ENCODE measurements at places on chromosomes 6 and 20.

DNA sequence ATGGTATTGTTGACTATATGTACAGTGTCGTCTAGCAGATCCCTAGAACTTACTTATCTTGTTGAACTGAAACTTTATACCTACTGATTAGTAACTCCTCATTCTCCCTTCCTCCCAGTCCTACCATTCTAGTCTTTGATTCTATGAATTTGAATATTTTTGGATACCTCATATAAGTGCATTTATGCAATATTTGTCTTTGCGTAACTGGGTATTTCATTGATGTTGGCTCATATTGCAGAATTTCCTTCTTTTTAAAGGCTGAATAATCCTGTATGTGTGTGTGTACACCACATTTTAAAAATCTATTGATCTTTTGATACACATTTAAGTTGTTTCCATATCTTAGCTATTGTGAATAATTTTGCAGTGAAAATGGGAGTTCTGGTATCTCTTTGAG, 119.9 kb downstream of the SOX4 start:
- no peak overlapping the region for H3K27ac ChIP-seq
- no peak for DNase-seq
- H3K4me3 ChIP-seq, result no peak overlapping the region
- H3K27me3 ChIP-seq, result no peaks in the 10 kb centered on the region
- peaks cover 21% of the 10 kb centered on the region for H3K4me1 ChIP-seq

DNA sequence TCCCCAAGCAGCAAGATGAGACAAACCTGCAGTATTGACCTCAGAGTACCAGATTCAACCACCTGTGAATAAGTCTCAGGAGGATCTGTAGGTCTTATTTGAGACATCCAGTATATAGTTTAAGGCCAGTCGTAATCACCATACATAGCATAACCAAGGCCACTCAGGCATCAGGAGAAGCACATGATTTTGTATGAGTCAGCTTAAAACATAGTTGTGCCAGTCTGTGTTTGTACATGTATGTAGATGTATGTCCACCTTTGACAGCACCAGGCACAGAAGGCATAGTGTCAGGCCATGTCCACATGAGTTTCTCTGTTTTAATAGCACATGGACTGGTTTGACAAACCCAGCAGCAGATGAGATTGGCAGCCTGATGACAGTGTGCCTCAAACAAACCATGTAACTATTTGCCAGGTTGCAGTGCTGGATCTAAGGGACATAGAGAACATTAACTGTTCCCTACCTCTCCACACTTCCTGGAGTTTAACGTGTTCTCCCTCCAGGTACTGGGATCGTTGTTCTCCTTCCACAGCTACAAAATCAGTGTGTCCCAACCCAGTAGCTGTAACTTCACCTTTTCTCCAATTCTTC, 8.6 kb upstream of the ASIP start:
- H3K36me3 ChIP-seq, result no peaks in the 10 kb centered on the region
- no peak overlapping the region for H3K4me3 ChIP-seq
- no peaks in the 10 kb centered on the region for H3K27me3 ChIP-seq
- DNase-seq, result no peak

GRCh38 chr6:144955859-144956258, 670.7 kb downstream of the UTRN start:
- H3K27me3 ChIP-seq, result no peaks in the 10 kb centered on the region
- no peaks in the 10 kb centered on the region for H3K36me3 ChIP-seq
- H3K4me3 ChIP-seq, result no peak overlapping the region

- no peaks in the 10 kb centered on the region for H3K27me3 ChIP-seq
- DNase-seq, result no peak
- no peak overlapping the region for H3K27ac ChIP-seq
- no peak overlapping the region for H3K4me3 ChIP-seq
Observed at GRCh38 chr6:62523630-62524029, 237.6 kb upstream of the KHDRBS2 start.

GRCh38 chr6:17684134-17684533, 22.6 kb downstream of the NUP153 start:
- DNase-seq, result no peak
- H3K4me1 ChIP-seq, result peaks cover 4% of the 10 kb centered on the region
- peaks cover 64% of the 10 kb centered on the region for H3K36me3 ChIP-seq
- no peaks in the 10 kb centered on the region for H3K27me3 ChIP-seq
- H3K27ac ChIP-seq, result no peak overlapping the region
- peak overlapping the region; percentile 38 for H3K4me3 ChIP-seq

- H3K27ac ChIP-seq, result no peak overlapping the region
- no peak overlapping the region for H3K4me3 ChIP-seq
- H3K27me3 ChIP-seq, result no peaks in the 10 kb centered on the region
- peaks cover 36% of the 10 kb centered on the region for H3K36me3 ChIP-seq
- no peaks in the 10 kb centered on the region for H3K4me1 ChIP-seq
Observed at GRCh38 chr6:143128681-143129015, 68.0 kb downstream of the AIG1 start.

DNA sequence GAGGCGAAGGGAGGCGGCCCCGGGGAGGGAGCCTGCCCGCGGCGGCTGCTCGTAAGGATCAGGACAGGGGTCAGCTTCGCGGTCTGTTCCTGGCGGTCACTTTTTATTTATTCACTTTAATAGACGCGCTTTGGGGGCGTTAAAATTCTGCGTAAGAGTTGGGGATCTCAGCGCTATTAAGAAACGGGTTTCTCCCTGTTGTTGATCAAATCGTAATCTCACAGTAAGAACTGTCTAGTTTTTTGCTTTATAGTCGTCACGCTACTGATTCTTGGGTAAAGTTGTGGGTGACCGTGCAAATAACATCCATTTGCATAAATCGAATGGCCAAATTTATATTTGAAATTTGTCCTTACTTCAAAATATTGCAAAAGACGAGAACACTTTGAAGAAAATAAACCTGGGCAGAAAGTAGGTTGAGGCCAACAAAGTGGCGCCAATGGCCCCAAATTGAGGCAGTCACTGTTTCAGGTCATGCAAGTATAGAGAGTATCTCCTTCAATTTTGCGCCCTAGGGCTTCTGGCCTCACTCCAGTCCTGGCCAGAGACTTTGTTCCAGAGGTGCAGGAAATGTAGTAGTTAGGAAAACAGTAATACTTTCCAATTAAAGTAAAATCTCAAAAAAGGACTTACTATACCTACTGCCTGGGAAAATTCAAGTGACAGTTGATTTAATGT, 963 bp upstream of the RMND1 start:
- peak overlapping the region; percentile 69 for H3K27ac ChIP-seq
- H3K27me3 ChIP-seq, result no peaks in the 10 kb centered on the region
- no peaks in the 10 kb centered on the region for H3K4me1 ChIP-seq
- no peak for DNase-seq
- H3K4me3 ChIP-seq, result peak overlapping the region; percentile 97

GRCh38 chr20:53658322-53658721, 64.7 kb upstream of the ZNF217 start:
- no peak overlapping the region for H3K4me3 ChIP-seq
- H3K27me3 ChIP-seq, result no peaks in the 10 kb centered on the region
- DNase-seq, result no peak
- H3K27ac ChIP-seq, result no peak overlapping the region
- no peaks in the 10 kb centered on the region for H3K4me1 ChIP-seq
- no peaks in the 10 kb centered on the region for H3K36me3 ChIP-seq

DNA sequence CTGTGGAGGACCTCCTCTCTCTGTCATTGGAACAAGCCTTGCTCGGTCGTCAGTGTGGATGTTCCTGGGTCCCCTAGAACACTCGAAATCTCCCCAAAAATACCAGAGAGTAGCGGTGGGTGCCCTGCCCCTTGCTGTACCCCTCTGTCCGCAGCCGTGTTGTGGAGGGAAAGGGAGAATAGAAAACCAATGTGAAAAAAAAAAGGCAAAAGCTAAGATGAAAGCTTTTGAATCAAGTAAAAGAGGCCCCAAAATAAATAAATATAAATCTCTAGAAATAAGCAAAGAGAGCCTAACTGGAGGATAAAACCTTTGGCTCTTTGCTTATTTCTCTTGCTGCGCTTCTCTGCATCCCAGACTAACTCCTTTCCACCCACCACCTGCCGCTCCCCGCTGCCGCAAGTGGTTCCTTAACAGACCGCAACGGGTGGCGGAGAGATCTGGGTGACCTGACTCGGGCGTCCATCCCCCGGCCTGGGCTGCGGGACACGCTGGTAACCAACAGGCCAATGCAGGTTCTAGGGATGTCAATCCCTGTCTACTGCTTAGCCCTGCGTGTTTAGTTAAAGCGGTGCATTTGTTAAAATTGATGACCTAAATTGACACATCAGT, 110.0 kb downstream of the GPX5 start:
- peak overlapping the region; percentile 94 for H3K4me3 ChIP-seq
- peak; percentile 39 for DNase-seq
- no peaks in the 10 kb centered on the region for H3K36me3 ChIP-seq
- H3K27me3 ChIP-seq, result peaks cover 2% of the 10 kb centered on the region
- no peak overlapping the region for H3K27ac ChIP-seq

- no peaks in the 10 kb centered on the region for H3K27me3 ChIP-seq
- H3K4me1 ChIP-seq, result no peaks in the 10 kb centered on the region
- no peaks in the 10 kb centered on the region for H3K36me3 ChIP-seq
- DNase-seq, result no peak
- no peak overlapping the region for H3K27ac ChIP-seq
Observed at GRCh38 chr20:61901392-61902220, 164.1 kb downstream of the TAF4 start.

DNA sequence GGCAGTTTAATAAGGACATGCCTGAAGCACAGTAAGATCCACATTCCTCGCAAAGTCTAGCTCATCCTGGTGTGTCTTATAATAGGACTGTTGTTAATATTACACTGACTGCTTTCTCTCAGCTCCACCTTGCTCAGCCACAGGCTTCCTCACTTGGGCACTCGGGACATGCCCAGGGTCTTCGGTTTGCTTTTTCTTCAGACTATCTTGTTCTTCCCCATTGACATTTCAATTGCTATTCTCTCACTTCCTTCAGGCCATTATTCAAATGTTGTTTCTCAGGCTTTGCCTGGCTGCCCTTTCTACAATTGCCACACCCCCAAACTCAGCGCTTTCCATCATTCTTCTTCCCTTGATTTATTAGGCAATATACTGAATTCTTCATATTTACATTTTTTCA, 274.8 kb upstream of the RGS17 start:
- no peak overlapping the region for H3K4me3 ChIP-seq
- no peaks in the 10 kb centered on the region for H3K4me1 ChIP-seq
- DNase-seq, result no peak
- H3K27me3 ChIP-seq, result no peaks in the 10 kb centered on the region
- no peak overlapping the region for H3K27ac ChIP-seq
- H3K36me3 ChIP-seq, result 0 out of 3 replicates have a peak, but pooled peaks cover 2% of the 10 kb centered on the region

DNA sequence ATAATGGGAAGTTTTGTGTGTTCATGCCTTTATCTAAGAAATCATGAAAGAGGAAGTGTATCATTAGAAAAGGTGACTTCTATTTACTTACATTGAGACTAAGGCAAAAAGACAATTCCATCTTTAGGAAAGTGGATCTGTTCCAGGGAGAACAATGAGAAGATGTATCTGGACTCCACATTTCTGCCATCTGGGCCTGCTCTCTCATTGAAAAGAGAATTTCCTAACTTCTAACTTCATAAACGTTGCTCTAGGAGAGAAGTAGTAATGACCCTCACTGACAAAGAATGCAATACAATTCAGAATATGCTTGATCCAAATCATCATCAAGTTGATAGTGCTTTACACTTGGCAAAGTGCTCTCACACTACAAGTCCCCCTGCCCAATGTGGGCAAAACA, 294.2 kb downstream of the OGFRL1 start:
- no peak overlapping the region for H3K27ac ChIP-seq
- no peaks in the 10 kb centered on the region for H3K27me3 ChIP-seq
- H3K4me1 ChIP-seq, result no peaks in the 10 kb centered on the region
- H3K36me3 ChIP-seq, result 0 out of 2 replicates have a peak, but pooled peaks cover 3% of the 10 kb centered on the region

- peak overlapping the region; percentile 97 for H3K4me3 ChIP-seq
- H3K36me3 ChIP-seq, result peaks cover 19% of the 10 kb centered on the region
- no peaks in the 10 kb centered on the region for H3K27me3 ChIP-seq
- no peak overlapping the region for H3K27ac ChIP-seq
- H3K4me1 ChIP-seq, result peaks cover 2% of the 10 kb centered on the region
- no peak for DNase-seq
Observed at GRCh38 chr6:116682334-116682712, 1.3 kb downstream of the KPNA5 start.

DNA sequence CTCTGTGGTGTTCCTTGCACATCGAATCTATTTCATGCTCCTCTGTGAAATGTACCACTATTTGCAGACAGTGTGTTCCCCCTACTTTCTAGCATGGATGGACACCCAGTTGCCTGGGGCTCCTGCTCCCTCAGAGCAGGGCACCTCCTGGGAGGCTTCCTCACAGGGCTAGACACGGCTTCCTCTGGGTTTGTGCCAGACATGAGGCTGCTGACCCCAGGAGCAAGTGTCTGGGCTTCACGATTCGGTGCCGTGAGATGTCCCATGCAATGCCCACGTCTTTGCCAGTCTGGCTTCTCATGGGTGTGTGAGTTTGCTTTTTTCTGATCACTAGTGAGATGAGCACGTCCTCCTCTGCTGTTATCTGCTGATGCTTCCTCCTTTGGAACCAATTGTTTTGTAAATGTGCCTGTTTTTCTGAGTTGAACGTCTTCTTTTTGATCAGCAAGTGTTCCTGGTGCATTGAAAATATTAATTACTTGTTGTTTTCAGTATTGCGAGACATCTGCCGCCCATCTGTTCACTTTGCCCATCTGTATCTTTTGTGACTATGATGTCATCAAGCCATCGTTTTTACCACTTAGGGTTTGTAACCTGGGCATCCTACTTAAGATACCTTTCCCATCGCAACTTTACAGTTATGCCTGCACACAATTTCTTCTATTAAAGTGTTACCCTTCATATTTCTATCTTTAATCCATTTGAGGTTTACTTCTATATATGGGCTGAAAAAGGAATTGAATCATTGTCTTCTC, 92.0 kb downstream of the TTLL2 start:
- no peaks in the 10 kb centered on the region for H3K27me3 ChIP-seq
- no peak for DNase-seq

- no peak for DNase-seq
- no peak overlapping the region for H3K27ac ChIP-seq
- H3K4me1 ChIP-seq, result no peaks in the 10 kb centered on the region
- H3K36me3 ChIP-seq, result no peaks in the 10 kb centered on the region
- no peak overlapping the region for H3K4me3 ChIP-seq
Observed at GRCh38 chr6:9398071-9398766, 962.9 kb upstream of the SLC35B3 start.

DNA sequence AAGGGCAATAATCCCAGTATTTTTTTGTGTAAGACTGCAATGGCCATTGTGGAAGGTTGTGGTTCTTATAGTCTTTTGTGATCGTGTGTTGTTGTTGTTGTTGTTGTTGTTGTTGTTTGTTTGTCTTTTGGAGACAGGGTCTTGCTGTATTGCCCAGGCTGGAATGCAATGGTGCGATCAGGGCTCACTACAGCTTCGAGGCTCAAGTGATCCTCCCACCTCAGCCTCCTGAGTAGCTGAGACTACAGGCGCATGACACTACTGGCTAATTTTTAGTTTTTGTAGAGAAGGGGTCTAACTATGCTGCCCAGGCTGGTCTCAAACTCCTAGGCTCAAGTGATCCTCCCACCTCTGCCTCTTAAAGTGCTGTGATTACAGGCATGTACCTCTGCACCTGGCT, 3.5 kb upstream of the GSTA4 start:
- no peak for DNase-seq
- H3K4me1 ChIP-seq, result no peaks in the 10 kb centered on the region
- no peak overlapping the region for H3K27ac ChIP-seq

GRCh38 chr6:38504996-38505395, 134.7 kb downstream of the BTBD9 start:
- no peak overlapping the region for H3K4me3 ChIP-seq
- H3K27ac ChIP-seq, result no peak overlapping the region
- H3K36me3 ChIP-seq, result no peaks in the 10 kb centered on the region
- H3K4me1 ChIP-seq, result peaks cover 2% of the 10 kb centered on the region
- H3K27me3 ChIP-seq, result no peaks in the 10 kb centered on the region

- DNase-seq, result no peak
- no peaks in the 10 kb centered on the region for H3K27me3 ChIP-seq
- H3K27ac ChIP-seq, result no peak overlapping the region
- H3K4me1 ChIP-seq, result no peaks in the 10 kb centered on the region
- H3K4me3 ChIP-seq, result no peak overlapping the region
- peaks cover 8% of the 10 kb centered on the region for H3K36me3 ChIP-seq
Observed at GRCh38 chr20:63823691-63824311, 7.3 kb downstream of the ZBTB46 start.
